A549 treated with Mapracorat at 1 μM for 4 hours (cell line): ENCODE measurements at places on chromosomes 1 and 21. TPM values are rescaled to one million over a fixed set of nuclear protein-coding genes. Genes with fewer than 3 reads are reported as not detected.

Gene UBE4B
- 11.3 to 14.5 TPM (median 12.7 TPM) in 5 replicates for total RNA-seq

Gene KLF17
- total RNA-seq, result 0.41 to 0.61 TPM (median 0.48 TPM) in 5 replicates

Gene SPATA45
- not detected in 5 replicates for total RNA-seq

Gene OR2L2
- not detected in 5 replicates for total RNA-seq

Gene ANKRD65
- 0.07 to 0.19 TPM in 2 of 5 replicates, not detected in the others for total RNA-seq
